Activated CD4-positive, CD25-positive, alpha-beta regulatory T cell (primary cell): ENCODE measurements at places on chromosomes 1 and 21.

DNA sequence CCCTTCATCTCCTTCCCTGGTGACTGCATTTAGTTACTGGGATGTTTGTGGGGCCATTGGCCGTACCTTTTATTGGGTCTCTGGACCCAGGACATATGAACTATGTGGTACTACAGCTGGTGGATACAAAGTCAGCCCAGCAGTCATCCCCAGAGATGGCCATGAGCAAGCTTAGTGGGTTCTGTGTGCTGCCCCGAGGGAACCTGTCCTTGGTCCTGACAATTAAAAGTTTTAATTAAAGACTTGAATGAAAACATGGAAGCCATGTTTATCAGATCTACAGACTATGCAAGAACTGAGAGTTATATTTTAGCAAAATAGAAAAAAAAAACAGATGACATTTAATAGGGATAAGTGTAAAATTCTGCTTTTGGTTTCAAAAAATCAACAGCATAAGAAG, 2.8 kb upstream of the NES start:
- DNase-seq, result no peak

- DNase-seq, result no peak
Measured at GRCh38 chr1:96340686-96341085, 380.9 kb upstream of the PTBP2 start.

- DNase-seq, result no peak
Measured at GRCh38 chr1:61448914-61449313, 276.0 kb downstream of the TM2D1 start.

GRCh38 chr1:239718997-239719628, 332.7 kb downstream of the CHRM3 start:
- DNase-seq, result no peak

DNA sequence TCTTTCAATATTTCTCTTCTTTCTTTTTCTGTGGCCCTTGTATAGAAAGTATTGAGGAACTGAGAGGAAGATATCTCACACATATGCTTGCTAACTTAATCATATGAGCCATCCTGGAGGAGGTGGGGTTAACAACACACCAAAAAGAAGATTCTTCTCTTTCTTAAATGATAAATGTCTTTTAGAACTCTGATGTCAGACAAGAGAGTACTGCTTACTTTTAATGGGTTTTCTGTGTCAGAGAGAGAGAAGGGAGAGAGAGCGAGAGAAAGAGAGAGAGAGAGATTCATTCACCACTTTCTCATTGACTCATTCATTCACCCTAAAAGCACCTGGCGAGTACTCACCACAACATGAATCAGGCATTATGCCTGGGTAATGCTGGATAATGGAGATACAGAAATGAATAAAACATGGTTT, 250.3 kb upstream of the SGIP1 start:
- no peak for DNase-seq

DNA sequence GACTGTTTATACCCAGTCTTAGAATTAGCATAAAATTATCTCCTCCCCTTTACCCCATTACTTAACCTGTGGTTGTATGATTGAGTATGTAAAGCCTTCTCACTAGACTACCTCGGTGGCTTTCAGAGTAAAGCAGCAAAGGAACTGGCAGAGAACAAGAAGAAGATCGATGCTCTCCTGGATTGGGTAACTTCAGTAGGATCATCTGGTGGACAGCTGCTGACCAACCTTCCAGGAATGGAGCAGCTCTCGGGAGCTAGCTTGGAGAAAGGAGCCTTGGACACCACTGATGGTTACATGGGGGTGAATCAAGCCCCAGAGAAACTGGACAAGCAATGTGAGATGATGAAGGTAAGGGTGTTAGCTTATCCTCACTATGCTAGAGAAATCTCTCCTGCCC, 138.6 kb upstream of the BMP8A start:
- no peak for DNase-seq

DNA sequence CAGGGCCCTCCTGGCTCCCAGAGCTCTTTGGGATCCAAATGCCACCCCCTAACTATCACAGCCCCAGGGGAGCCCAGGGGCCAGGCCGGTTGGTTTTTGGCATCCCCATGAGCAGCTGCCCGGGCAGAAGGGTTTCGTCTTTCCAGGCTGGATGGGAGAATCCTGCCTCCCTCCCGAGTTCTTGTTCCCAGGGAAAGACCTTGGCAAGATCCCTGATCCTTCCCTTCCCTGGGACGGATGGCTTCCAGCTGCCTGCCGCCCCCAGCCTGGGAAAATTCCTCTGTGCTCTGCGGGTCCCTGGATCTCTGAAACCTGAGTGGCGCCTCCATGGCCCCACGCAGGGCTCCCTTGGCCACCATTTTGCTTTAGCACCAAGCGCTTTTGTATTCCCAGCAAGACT, 55.6 kb downstream of the TAS1R2 start:
- no peak for DNase-seq
